ENCODE measurements at places on chromosomes 3 and 15.

DNA sequence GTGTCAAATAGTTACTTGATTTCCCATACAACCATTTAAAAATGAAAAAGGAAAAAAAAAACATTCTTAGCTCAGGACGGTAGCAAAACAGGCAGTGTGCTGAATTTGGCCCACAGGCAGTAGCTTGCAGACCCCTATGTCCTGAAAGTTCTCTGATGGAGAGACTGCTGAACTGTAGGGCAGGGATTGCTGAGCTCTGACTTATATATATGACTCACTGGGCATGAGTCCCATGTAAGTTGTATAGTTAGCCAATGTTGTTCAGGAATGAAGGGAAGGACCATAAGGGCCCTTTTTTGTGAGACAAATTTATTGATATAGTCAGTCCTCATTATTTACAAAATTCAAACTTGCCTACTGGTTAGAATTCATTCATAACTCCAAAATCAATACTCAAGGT lies 36.9 kb upstream of the FRMD4B start:
- DNase-seq = no peak

DNA sequence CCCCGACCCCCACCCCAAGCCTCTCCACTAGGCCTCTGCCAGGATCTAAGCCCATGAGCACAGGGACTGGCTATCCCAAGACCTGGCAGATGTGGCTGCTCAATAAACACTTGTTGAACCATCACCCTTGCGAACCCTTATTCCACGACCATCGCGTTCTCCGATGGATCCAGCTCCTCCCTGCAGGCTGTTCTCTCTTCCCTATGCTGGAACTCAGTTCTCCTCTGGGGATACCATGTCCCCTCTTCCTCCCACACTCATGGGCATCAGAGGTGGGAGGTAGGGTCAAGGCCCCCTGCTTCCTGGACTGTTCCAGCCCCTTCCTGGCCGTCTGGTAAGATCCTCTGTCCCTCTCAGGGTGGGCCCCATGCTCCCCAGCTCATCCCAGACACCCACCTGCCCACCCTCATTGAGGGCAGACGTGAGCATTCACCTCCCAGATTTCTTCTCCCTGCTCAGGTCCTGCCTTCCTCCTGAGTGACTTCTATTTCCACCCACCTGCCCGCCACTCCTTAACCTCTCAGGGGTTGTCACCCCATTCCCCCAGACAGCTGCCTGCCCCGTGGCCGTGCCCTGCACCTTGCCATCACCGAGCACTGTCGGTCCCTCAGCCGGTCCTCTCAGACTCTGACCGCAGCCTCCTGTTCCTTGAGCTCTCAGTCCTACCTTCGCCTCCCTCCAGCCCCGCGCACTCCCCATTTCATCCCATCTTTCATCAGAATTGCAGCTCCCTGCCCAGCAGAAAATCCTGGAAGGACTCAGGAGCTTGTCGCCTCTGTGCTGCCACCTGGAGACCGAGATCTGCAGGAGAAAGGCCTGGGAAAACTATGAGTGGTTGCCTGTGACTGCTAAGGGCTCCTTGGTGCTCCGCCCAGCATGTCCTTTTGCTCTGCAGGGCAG lies 42.0 kb downstream of the PML start:
- no peak for DNase-seq

- no peak for DNase-seq
Observed at GRCh38 chr15:65344214-65344913, 33.4 kb downstream of the IGDCC3 start.

DNA sequence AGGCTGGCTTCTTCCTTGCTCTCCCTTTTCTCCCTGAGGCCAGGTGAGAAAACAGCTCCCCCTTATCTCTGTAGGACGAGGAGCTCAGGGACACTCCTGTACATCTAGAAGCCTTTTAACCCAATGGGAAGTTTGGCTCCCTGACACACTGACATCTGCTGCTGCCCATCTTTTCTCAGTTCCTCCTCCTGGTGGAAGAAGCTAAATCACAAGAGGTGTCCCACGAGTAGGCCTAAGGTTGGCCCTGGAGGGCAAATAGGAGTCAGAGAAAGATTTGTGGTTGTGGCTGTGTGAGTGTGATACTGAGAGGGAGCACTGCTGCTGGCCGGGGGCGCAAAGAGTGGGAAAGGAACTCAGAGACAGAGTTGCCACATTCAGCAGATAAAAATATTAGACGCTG lies 49.5 kb downstream of the ARHGAP31 start:
- peak; percentile 46 for DNase-seq

GRCh38 chr3:17738921-17739320 lies 3.5 kb downstream of the TBC1D5 start:
- no peak for DNase-seq

DNA sequence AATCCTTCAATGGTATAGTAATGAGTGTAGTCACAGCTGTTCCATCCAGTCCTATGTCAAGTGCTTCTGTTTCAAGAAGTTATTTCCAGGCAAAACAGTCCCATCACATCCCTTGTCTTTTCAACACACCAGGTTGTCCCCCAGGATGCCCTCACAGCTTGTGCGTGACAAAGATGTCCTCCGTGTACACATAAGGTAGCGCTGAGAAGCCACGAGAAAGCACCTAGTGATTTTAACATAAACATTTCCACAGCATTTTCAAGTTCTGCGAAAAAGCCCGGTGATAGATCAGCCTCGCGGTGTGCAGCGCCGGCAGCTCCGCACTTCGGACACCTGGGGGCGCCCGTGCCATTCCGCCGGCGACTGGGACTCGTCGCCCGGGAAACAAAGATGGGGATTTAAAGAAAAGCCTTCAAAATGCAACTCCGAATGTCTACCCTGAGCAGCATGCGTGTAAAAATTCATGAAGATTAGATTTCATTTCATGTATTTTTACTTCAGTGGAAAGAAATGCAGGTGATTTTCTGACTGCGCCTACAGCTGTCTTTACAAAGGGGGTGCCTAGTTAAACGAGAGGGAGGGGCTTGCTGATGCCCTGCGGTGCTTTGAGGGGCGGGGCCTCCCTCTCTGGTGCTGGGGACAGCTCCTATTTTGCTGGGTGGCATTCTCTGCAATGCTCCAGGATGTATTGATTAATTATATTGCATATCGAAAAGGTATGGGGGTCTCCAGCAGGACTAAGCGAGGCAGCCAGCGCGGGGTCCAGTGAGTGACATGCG lies 49.9 kb downstream of the KY start:
- DNase-seq = peak; percentile 83

- DNase-seq = no peak
Observed at GRCh38 chr3:134252766-134253165, 2.1 kb upstream of the RYK start.

DNA sequence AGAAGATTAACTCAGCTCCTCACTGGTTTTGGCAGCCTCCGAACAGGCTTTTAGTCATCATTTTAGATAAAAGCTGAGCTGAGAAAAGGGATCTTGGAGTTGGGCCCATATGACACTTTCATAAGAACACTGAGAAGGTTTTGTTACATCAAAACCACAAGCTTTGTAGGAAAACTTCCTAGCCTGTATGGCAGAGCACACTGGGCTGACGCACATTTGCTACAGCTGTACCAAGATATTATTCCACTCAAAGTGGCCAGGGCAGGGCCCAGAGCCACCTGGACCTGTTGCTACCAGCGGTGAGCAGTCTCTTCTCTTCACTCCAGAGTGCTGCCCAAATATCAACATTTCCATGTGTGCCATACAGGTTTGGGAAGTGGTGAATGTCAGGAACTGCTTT lies 160.5 kb upstream of the CCDC54 start:
- DNase-seq = no peak

DNA sequence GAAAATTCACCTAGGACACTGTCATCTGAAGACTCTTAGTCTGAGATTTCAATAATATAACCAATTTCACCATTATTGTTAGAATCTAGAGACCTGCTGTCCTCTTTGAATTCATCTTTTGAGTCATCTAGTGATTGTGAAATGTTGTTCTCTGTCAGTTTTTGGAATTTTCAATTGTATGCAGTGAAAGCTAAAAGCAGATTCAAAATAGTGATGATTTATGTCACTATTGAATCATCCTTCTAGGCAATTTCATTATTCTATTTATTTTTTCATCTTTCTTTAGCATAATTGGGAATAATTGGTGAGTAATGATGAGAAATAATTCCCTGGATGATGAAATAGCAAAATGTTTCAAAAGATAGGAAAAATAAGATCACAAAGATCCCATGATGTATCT lies 101.7 kb upstream of the EIF1B start:
- DNase-seq = no peak

DNA sequence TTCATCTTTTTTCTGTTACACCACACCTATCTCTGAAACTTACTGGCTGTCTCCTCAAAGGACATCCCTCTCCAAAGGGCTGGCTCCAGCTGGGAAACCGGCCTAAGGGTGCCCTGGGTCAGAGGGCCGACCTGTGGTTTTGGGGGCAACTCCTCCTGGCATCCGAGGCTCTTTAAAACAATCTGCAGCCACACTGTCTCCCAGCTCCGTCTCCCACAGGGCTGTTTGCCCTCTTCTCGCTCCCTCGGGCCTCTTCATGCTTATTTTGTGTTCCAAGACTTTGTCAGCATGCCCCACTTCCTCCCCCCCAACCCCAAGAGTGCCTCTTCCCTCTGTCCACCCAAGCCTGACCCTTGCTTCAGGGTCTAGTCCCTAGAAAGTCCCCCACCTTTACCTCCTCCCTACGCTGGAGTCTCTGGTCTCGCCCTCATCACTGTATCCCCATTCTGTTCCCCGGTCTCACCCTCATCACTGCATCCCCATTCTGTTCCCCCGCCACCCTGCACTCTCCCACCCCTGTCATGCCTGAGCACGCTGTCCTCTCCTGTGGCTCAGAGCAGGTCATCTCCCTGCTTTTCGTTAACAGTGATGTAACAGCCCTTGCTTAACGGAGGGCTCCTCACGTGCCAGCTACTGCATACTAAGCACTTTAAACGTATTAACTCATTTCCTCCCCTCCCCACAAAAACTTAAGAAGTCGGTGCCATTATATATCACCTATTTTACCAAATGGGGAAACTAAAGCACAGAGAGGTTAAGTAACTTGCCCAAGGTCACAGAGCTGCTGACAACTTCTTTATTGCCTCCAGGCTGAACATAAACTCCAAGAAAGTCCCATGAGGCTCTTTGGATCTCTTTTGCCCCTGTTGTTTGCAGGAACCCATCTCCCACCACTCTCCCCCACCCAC lies 1.1 kb upstream of the CSK start:
- DNase-seq = no peak

DNA sequence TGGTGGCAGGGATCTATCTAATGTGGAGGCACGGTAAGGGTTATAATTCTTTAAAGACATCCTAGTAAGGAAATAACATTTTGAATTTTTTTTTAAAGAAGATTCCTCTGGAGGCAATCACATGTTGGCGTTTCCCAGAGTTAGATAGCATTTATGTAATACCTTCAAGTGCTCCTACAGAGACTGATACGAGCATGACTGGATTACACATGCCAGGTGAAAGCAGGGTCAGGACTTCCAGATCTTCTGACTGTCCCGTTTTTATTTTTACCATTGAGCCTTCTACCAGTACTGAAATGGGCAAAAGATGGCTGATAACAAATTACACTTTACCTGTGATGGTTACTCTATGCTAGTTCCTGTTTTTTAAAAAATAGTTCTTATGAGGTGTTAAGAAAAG lies 13.8 kb downstream of the IL17RB start:
- DNase-seq = no peak

GRCh38 chr3:184786280-184786941 lies 25.6 kb upstream of the VPS8 start:
- DNase-seq = no peak

GRCh38 chr3:141915766-141916165 lies 39.3 kb downstream of the ATP1B3 start:
- DNase-seq = no peak

GRCh38 chr15:35159170-35159569 lies 74.1 kb upstream of the NANOGP8 start:
- no peak for DNase-seq

DNA sequence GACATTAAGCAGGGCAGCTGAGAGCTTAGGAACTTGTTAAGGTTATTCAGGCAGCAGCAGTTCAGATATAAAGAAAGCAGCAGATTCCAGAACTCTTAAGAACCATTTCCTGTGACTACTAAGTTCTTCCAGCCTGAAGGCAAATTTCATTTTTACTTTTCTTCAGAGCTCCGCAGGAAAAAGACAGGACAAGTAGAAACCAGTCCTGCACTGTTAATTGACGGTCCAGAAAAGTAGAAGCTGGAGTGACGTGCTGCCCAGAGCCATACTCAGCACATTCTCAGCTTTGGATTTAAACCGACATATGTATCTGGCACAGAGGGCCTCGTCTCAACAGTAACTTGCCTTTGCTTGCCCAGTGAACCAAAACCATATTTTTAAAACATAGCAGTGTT lies 219.4 kb upstream of the STRIT1 start:
- DNase-seq = no peak

DNA sequence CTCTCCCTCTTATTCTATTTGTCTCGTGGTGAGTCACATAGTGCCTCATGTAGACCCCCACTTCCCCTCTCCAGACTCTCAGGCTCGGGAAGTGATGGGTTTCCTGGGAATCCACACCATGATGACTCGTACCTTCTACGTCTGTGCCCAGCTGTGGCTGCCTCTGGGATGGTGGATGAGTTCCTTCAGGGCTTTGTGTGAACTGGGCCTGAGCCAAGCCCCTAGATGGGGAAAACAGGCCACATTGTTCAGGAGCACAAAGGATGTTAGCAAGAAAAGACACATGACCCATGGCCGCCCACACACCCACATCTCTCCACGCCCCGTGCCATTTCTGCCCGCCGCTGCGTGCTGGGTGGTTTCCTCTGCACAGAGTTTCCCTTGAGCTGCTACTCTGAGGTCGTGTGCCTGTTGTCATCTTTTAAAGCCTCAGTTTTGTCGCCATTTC lies 10.5 kb downstream of the ISG20 start:
- peak; percentile 71 for DNase-seq

DNA sequence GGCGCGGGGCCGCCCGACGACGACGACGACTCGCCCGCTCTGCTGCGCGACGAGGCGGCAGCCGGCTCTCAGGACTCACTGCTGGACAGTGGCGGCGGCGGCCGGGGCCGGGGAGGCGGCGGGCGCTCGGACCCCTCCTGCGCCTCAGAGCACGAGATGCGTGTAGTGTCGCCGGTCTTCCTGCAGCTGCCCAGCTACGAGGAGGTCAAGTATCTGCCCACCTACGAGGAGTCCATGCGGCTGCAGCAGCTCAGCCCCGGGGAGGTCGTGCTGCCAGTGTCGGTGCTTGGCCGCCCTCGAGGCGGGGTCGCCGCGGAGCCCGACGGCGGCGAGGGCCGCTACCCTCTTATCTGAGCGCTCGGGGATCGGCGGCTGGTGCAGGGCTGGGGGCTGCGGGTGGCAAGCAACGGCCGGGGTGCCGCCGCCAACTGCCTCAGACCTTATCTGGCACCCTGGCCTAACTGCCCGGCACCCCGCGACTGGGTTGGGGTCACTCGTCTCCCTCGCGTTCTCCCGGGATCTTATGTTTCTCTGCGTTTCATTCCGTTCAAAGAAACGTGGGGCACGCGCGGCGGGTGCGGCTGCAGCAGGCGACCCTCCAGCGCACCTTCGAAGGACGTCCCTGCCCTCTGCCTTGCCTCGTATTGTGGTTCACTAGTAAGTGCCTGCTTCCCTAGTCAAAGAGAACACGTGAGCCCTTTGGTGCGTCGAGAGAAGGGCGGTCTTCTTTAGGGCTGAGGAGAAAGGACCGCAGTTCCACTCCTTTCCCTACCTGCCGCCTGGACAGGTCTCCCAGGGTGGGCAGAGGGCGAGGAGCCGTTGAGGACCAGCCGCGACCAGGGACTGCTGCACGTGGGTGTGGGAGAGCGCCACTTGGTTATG lies 1.0 kb downstream of the C3orf80 start:
- DNase-seq = peak; percentile 40
